ENCODE measurements at places on chromosomes 3 and 15. TPM values are rescaled to one million over a fixed set of nuclear protein-coding genes. Genes with fewer than 3 reads are reported as not detected.

Gene GOLGA8K
- not detected for total RNA-seq

Gene CCR8
- not detected for total RNA-seq

Gene STXBP5L
- total RNA-seq = under 0.01 TPM

DNA sequence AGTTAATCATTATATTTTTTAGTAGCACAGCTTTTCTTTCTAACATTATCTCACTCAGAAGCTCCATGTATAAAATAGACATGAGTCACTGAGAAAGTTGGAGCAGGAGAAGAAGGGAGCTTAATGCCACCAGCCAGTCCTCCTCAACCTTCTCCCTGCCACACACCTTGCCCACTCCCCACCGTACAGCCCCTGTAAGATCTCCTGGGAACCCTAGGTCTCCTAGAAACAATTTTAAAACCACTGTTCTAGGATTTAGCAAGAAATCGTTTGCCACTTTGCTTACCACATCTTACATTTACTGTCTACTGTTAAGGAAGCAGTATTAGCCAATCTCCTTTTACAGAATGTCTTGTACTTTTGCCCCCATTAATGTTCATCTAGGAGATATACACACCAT, 170.1 kb upstream of the SNTN start:
- DNase-seq = no peak

DNA sequence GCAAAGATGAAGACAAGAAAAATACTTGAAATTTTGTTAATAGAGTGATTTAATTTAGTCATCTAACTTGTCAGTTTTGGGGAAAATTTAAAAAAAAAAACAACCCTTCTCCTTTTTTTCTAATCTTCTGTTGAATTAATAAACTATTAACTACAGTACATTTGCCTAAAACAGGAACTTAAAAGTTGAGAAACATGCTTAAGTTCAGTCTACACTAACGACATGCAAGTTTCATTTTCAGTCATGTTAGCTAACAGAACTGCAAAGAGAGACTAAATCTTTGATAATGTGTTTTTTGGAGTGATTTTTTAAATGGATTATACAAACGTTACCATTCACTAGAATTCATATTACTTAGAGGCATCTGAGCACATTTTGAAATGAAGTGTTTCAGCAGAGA, 71.9 kb upstream of the MBNL1 start:
- DNase-seq = peak; percentile 28

DNA sequence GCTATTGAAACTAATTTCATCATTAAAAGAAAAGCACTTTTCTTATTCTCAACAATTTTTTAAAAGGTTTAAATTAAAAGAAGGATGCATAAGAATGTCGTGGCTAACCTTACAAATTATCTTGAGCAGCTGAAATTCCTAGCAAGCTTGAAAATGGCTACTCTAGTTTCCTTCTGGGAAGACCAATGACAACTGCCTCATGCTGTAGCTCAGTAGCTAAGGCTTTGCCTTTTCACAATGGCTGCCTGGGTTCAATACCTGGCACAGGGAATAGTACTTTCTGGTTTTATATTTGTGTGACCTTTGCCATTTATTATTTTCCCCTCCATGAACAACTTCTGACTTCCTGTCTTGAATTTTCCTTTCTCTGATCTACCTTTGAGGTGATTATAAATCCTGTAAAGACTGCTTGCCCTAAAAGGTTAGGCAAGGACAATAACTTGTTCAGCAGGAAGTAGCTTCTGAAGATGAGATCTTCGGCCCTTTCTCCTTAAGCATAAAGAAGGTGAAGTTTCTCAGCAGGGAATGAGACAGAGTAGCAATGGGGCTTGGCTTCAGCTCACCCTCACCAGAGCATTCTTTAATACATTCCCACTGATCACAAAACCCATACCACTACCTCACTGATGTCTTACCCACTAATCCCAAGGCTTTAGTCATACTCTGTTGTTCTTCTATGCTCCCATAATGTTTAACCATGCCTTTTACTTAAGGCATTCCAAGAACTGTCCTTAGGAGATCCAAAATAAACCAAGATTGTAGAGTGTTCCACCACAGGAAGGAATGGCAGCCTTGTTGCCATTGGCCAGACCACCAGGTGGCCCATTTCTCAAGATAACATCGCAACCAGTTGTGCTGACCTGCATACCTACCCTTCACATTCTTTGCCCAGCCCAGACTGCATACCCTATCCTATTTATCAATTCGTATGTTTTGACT, 276.8 kb downstream of the ULK4 start:
- DNase-seq = no peak

DNA sequence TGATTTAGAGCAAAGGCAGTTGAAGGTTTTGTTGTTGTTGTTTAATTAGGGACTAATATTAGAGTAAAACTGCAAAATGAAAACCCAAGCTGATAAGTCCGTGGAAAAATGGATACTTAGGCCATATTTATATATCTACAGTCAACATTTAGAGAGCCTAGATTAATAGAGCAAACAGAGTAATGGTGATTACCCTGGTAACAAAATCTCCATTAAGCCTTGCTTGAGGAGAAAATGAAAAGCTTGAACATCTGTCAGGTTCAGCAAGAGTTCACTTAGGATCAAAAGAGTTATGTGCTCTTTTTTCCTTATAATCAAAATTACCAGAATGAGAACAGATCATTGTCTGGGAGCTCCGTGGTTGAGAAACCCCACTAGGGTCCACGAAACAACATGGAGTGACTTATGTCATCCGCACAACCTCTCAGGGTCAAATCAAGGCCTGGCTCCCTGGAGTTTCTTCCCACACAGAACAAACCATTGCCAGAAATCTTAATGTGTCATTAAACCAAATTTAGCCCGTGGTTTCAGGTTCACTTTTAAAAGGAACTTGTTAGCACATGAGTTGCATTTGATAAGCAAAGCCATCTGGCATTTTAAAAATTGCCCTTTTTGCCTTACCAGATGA, 381.2 kb downstream of the GABRB3 start:
- DNase-seq = no peak

- DNase-seq = no peak
Measured at GRCh38 chr3:143419611-143420010, 300.0 kb downstream of the CHST2 start.

- DNase-seq = no peak
Measured at GRCh38 chr3:134457376-134458074, 28.3 kb downstream of the ANAPC13 start.

DNA sequence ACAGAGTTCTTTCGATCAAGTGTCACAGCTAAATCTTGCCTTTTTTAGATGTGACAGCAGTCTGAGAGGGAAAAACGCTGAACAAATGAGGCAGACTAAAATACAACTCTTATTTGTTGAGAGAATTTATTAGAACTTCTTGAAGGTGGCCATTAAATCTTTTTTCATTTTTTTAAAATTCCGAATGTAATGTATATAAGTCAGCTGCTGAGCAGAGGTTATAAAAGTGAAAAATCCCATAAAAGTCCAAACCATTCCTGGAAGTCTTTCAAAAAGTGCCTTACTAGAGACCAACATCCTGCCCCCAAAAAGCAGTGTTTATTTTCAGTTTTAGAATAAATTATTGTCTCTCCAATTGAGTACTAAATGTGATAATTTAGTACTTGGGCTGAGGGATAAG, 3.1 kb downstream of the TSEN2 start:
- no peak for DNase-seq

GRCh38 chr15:79372428-79372827, 59.7 kb upstream of the MINAR1 start:
- no peak for DNase-seq

GRCh38 chr15:37221671-37222145, 121.4 kb upstream of the MEIS2 start:
- no peak for DNase-seq
